ENCODE measurements at places on chromosomes 3 and 15.

GRCh38 chr3:64530434-64531049 lies 157.3 kb downstream of the ADAMTS9 start:
- DNase-seq: no peak

GRCh38 chr3:4449043-4449805 lies 17.8 kb downstream of the SUMF1 start:
- no peak for DNase-seq

- no peak for DNase-seq
Measured at GRCh38 chr15:71698030-71698429, 112.3 kb upstream of the NR2E3 start.

GRCh38 chr3:33115024-33115768 lies 1.4 kb downstream of the CRTAP start:
- no peak for DNase-seq
